ENCODE measurements at places on chromosomes 12 and 14.

DNA sequence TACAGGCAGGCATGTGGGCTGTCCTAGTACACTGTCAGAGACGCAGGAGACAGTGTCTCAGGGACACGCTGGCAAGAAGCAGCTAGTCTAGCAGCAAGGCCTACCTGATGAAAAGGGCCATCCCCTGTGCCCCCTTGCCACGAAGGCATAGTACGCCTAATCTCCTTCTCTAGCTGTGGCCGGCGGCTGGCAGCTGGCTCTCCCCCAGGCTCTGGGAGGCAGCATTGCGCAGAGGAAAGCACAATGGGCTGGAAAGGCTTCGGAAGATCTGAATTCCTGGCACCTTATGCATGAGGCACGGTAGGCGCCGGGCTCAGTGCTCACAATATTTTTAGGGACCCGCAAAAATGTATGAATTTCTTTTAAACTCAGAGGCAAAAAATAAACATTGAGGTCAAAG, 16.0 kb upstream of the PLEKHH1 start:
- DNase-seq, result no peak

GRCh38 chr14:55366271-55366670, 45.4 kb downstream of the ATG14 start:
- no peak for DNase-seq

- no peak for DNase-seq
Measured at GRCh38 chr12:102917026-102917787, at the start of gene PAH. Gene PAH, minus strand, starts transcription at chr12:102917244. Its CDS starts 114 bp downstream, at chr12:102917130.

DNA sequence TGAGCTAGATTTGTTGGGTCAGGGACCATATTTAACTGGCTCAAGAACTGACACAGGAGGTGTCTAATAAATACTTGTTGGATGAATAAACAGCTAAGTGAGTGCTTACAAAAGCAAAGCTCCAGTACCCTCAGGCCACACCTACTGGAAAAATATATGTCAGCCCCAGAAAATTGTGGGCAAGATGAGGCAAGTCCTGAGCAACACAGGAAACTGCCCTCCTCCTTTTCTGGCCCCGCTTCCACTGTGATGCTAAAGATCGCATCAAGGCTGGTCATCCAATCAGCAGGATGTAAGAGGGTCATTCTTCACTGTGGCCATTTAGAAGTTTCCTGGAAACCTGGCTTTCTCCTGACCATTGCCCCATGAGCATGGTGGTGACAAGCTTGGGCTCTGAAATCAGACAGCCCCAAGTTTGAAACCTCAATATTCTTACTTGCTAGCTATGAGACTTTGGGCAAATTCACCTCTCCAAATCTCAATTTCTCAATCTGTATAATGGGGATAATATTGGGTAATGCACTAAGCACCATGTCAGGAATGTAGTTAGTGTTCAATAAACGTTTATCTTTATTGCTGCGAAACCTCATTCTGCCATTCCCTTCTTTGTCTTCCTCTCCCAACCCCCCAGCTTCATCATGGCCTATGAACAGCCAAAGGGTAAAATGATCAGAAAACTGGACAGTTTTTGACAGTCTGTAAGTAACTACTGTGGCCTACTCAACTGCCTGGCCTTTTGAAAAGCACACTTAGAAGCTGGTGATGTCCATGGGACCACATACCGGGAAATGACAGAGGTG, 139.3 kb upstream of the PZP start:
- no peak for DNase-seq

GRCh38 chr14:89534902-89535685, 118.1 kb upstream of the FOXN3 start:
- DNase-seq, result peak; percentile 10

Data from right renal pelvis (tissue), 4 donors.